ENCODE measurements at places on chromosomes 16 and 17.

DNA sequence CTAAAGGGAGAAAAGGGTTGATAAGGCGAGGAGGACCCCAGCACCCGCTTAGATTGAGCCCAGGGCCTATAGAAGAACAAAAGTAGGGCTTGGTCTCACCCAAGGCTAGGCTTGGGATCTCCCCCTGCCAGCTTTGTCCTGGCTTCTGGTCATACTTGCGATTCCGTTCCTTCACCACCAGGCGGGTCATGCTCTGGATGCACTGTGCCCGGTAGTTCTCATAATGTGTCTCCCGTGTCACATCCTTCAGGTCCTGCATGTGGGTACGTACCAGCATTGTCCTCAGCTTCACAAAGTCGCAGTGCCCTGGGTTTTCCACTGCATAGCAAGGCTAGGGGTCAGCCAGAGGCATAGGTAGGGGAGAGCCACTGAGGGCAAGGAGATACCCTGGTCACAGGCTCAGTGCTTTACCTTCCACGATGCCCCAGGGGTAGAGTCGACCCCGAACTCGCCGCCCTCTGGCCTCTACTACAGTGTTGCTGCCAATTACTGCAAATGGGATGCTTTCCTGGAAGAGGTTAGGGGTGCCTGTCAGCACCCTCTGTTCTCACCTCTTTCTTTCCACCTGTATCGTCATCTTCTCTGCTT, 6.5 kb upstream of the MTMR4 start:
- peak; percentile 57 for DNase-seq

DNA sequence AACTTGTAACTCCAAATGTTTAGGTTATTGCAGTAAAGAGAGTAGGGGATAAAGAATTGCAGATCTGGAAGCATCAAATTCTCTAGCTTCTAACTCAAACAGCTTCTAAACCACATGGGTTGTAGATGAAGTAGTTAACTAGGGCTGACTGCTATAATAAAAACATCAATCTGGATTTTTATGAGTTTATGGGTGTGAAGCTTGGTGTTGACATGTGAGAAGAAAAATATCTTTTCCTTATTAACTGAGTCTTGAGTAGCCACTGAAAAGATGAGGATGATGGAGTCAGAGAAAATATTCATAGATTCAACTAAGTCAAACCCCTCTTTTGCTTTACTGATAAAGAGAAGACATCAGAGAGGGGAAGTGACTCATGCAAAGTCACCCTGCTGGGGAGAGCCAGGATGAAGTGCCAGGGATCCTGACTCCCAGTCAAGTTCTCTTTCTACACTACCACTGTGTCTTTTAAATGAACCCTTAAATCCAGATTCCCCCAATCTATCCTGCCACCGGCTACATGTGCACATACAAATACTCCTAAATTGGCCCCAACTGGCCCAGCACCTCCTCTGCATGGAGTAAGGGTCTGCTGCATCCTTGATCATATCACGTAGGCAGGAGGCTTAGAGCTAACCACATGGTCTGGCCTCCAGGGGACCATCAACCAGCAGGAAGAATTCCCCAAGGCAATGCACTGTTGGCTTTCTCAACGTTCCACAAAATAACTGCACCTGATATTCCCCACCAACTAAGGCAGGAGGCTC, 264.0 kb upstream of the CCL2 start:
- no peak for DNase-seq

- no peak for DNase-seq
These were observed 7.0 kb downstream of the P2RX1 start for GRCh38 chr17:3909257-3909656.

- DNase-seq: no peak
These were observed 29.6 kb upstream of the ZFPM1 start for GRCh38 chr16:88423448-88423850.

GRCh38 chr16:17404941-17405689, 65.6 kb downstream of the XYLT1 start:
- DNase-seq: no peak

DNA sequence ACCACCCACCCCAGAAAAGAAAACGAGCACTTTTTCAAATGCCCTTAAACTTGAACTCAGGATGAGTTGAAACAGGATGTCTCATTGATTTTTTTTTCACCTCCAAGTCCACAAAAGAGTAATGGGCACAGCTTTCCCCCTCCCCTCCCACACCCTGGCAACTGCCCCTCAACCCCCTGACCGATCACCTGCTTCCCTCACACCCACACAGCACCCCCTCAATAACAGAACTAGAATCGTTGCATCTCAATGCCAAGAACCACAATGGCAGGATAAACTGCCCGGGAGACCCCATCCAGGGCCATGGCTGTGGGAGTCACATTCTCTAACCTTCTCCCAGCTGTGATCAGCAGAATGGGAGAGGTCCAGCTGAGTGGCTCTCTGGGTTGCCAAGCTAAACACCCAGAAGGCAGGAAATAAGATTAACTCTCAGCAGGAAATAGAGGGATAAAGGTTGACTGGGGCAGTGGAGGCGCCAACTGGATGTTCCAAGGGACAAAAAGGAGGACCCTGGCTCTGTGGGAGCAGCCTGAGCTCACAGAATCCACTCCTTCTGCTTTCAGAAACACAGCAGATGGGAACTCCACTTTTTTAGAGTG, 128.0 kb upstream of the SDK2 start:
- no peak for DNase-seq
